CD4-positive, alpha-beta T cell treated with Interleukin-6 for 4 hours (primary cell): ENCODE measurements at places on chromosomes 5 and 9.

DNA sequence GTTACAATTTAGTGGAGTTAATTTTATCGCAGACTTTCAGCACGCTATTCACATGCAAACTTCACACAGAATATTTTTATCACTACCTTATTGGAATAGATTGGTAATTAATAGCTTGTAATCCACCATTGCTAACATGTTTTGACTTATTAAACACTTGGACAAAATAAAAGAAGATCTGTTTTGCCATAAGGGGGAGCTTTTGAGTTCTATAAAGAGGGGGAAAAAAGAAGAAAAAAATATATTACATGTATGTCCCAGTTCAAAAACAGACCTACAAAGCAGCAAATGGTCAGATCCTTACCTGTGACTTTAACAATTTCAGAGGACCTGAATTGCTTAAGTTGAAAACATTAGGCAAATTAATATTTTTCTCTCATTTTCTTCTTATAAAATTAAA, 1.2 kb upstream of the PAPPA start:
- DNase-seq: no peak

- DNase-seq: peak; percentile 34
These were observed 2.9 kb downstream of the WDR38 start for GRCh38 chr9:124855944-124856765.

DNA sequence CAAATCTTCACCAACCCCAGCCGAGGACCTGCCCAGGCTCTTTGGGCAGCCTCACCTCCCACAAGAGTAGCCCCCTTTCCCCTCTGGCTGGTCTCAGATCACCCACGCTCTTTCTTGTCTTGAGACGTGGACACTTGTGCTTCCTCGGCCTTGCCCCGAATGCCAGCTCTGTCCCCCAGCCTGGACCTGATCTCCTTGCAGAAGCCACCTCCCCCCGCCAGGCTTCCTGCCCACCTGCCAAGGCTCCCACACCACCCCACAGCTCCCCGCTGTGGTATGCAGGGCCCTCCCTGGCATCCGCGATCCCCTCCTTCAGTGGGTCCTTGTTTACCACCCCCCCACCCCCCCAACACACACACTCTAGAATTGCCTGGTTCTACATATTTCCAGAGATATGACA, 133.7 kb downstream of the ROR2 start:
- no peak for DNase-seq

- DNase-seq: no peak
These were observed 20.9 kb downstream of the ZNF474 start for GRCh38 chr5:122150215-122150614.
